ENCODE measurements at places on chromosomes 3 and 15. TPM values are rescaled to one million over a fixed set of nuclear protein-coding genes. Genes with fewer than 3 reads are reported as not detected.

GRCh38 chr3:61371123-61371522, 119.9 kb upstream of the FHIT start:
- DNase-seq, result no peak

DNA sequence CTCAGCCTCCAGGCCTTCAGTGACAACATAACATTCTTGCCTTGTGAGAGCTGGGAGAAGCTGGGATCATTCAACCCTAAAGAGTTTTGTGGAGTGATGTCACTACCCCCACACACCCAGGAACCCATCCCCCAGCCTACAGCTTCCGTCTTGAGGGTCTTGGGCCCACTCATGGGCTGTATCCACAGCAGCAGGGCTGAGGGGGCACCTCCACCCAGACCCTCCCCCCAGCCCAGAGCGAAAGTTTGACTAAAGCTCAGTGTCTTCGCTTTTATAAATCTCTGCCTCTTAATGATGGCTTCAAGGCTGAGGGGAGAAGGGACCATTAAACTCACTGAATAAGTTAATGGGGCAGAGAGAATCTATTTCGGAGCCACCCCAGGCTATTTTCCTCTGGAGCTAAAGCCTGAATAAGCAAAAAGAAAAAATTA, 23.8 kb downstream of the NTRK3 start:
- DNase-seq, result peak; percentile 56

- no peak for DNase-seq
Measured at GRCh38 chr15:26632500-26632899, 140.4 kb downstream of the GABRB3 start.

Gene ZNF501
- 12.9 TPM for polyA plus RNA-seq
